ENCODE measurements at places on chromosomes 3 and 15.

DNA sequence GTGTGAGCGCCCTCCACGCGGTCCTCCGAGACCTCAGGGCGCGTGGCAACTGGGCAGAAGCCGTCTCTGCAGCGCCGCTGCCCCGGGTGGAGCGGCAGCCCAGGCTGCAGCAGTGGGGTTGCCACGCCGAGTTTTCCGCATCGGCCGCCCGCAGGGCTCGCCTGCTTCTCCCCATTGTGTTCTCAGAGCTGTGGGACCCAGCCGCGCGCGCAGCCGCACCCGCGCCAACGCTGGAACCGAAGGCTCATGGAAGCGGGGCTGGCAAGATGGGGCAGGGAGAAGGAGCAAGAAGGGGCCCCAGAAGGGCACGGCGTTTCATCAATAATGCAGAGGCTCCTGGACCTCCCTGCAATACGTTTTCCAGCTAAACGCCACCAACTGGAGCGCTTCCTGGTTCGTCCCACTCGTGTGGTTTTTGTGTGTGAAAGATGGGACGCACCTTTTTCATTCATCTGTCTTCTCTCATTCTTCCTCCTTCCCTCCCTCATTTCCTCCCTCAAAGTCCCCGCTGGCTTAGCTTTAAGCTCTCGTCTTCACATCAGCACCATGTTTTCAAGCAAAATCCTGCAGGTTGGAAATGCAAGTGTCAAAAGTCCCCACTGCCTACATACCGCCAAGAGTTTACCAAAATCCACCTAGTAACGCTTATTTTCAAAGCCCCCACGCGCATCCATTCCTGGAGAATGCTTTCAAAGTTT is 1.2 kb downstream of the ROBO1 start:
- no peak for ATAC-seq

DNA sequence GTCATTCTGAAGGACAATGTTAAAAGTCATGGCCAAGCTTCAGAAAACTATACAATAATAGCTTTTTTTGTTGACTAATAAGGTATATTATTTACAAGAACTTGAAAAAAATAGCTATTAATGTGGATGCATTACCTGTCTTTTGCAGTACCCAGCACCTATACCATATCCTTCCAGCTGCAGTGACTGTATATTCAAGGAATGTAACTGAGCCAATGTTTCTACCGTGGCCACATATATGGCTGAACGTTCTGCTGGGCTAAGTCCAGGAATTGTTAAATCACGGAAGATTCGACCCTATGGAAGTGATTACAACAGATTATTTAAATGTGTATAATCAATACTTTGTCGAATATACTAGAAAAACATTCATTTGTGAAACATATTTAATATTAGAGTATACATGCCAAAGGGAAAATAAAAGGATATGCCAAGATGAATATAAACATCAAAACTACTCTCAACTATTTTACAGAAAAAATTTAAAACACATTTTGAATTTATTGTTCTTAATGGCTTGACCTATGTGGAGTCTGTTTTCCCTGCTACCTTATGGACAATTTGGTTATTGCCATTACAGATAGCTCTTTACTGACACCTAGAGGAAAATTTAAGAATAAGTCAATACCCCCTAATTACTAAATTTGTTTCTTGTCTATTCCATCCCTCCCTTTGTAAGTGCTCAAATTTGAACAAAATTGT is 17.6 kb downstream of the ACAD11 start:
- no peak for ATAC-seq

DNA sequence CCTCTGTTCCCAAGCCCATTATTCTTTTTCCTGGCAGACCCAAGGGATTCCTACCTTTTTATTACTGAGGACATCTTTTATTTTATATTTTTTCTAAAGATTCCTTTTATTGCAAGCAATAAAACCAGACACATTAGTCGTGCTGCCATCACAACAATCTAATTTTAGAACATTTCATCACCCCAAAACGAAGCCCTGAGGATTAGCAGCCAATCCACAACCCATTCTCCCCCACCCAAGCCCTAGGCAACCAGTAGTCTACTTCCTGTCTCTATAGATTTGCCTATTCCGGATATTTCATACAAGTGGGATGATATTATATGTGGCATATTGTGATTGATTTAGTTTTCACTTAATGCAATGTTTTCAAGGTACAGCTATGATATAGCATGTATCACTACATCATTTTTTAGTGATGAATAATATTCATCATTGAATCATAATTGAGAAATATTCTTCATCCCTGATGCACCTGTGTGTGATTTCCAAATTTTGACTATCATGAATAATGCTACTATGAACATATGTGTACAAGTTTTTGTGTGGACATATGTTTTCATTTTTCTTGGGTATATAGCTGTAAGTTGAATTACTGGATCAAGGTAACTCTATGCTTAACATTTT is 65.7 kb downstream of the IL1RAP start:
- ATAC-seq = no peak

GRCh38 chr3:64824394-64824909 is 136.7 kb upstream of the ADAMTS9 start:
- no peak for ATAC-seq

- peak; percentile 86 for ATAC-seq
Observed at GRCh38 chr15:66153549-66154415, 99.8 kb downstream of the MEGF11 start.
